ENCODE measurements at places on chromosomes 12 and 14.

DNA sequence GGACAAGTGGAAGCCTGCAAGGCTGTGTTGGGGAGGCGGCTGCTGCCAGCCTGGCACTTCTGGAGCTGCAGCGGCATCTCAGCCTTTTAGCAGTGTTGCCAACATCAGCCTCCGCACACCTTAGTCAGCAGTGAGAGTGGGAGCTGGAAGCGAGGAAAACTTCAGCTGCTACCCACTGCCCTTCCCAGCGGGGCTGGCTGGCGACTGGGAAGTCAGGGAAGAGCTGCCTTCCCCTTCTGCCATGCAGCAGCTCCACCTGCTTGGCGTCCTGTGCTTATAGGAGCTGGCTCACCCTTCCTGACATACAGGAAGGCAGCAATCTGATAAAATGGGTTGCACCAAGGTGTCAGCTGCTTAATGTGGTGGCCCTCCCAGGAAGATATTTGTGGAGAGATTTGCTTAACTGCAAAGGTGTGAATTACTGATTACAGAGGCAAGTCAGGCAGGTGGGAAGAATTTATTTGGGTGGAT lies 15.4 kb upstream of the PLEKHG3 start:
- no peak for DNase-seq

DNA sequence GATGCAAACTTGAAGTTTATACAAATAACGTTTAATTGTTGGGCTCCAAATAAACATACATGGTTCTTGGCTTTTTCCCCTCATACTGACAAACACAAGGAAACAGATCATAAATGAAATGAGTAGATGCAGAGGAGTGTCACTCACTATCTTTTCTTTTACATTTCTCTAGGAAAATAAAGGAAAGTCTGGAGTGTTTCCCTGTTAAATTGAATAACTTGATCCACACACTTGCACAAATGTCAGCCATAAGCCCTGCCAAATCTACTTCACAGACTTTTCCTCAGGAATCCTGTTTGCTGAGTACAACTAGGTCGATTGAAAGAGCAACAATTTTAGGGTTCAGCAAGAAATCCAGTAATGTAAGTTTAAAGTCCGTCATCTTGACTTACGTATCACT lies 175.3 kb downstream of the PLCZ1 start:
- no peak for DNase-seq

DNA sequence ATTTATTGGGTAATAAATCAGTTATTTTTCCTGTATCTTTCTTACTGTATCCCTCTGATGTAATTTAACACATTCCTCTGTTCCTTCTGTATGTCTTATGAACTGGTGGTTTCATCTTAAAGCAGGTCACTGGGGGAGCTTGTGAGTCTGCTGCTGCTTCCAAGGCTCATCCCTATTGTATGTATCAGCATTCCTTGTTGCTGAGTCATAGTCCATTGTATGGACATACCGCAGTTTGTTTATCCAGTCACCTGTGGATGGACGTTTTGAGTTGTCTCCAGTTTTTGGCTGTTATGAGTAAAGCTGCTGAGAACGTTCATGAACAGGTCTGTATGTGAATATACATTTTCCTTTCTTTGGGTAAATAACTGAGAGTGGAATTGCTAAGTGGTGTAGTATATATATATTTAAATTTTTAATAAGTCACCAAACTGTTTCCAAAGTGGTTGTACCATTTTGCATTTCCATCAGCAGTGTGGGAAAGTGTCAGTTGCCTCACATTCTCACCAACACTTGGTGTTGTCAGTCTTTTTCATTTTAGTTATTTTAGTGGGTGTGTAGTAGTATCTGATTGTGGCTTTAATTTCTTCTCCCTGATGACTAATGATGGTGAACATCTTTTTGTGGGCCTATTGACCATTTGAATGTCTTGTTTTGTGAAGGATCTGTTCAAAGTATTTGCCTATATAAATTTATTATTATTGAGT lies 82.7 kb downstream of the BEGAIN start:
- DNase-seq, result no peak

GRCh38 chr14:20827326-20827725 lies 24.7 kb upstream of the RNASE1 start:
- DNase-seq, result no peak

- DNase-seq, result no peak
Measured at GRCh38 chr14:104856869-104857860, 7.9 kb upstream of the CEP170B start.

GRCh38 chr14:28515571-28515970 lies 251.0 kb upstream of the FOXG1 start:
- no peak for DNase-seq

GRCh38 chr12:16524378-16524777 lies 81.6 kb downstream of the LMO3 start:
- no peak for DNase-seq

GRCh38 chr12:110029290-110029815 lies 19.0 kb downstream of the C12orf76 start:
- no peak for DNase-seq

DNA sequence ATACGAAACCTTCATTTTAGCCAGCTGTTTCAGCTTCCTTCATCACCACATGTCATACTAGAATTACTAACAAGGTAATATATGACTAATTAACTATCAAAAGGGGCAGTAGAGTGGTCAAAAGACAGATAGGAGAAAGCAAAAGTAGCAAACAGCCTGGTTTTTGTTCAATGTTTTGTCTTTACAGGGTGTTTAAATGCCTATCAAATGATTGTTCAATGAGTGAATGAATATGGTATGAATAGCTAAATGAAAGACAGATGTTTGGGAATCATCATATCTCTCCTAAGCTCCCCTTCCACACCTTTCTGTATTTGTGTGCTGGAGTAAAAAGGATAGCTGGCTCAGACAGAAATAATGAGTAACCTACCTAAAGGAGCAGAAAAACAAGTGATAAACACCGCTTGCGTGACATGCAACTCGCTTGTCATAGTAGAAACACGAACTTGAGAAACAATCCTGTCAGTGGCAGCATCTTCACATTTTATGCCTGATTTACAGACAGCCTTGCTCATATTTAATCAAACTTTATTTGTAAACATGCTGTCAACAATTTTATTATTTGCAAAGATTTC lies 34.2 kb downstream of the ABCC9 start:
- no peak for DNase-seq

- DNase-seq, result no peak
Measured at GRCh38 chr12:48556631-48557030, 13.2 kb downstream of the LALBA start.

DNA sequence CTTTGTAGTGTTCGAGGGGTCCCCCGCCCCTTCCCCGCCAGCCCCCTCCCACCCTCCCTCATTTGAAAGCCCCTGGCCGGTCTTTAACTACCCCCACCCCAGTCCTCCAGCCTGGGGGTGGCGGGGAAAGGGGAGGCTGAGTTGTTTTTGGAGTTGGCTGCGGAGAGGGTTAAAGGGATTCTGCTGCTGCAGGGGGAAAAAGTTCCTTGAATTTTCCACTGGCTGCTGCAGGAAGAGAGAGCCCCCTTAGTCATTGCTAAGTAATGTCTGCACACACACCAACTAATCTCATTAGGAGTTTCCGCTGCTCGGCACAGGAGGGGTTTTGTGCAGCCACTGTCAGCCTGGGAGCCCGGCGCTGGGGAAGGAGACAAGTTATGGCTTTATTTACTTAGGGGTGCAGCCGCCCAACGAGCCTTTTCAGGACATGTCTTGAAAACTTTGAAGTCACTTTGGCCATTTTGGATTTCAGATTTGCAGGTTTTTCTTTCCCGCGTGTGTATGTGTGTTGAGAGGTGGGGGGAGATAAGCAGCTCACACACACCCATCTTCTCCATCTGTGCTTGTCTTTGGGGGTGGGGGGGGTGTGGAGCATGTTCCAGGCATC lies 1.8 kb downstream of the ELK3 start:
- DNase-seq, result no peak

DNA sequence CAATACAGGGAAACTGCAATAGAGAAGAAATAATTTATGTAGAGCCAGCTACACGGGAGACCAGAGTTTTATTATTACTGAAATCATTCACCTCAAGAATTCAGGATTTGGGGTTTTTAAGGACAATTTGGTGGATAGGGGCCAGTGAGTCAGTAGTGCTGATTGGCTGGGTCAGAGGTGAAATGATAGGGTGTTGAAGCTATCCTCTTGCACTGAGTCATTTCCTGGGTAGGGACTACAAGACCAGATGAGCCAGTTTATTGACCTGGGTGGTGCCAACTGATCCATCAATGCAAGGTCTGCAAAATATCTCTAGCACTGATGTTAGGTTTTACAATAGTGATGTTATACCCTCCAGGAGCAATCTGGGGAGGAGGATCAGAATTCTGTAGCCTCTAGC lies 486.3 kb downstream of the LRIG3 start:
- no peak for DNase-seq

- DNase-seq, result no peak
Measured at GRCh38 chr12:49323524-49324097, 556 bp downstream of the TROAP start.

- no peak for DNase-seq
Measured at GRCh38 chr12:121096199-121096798, 36.4 kb upstream of the P2RX7 start.

DNA sequence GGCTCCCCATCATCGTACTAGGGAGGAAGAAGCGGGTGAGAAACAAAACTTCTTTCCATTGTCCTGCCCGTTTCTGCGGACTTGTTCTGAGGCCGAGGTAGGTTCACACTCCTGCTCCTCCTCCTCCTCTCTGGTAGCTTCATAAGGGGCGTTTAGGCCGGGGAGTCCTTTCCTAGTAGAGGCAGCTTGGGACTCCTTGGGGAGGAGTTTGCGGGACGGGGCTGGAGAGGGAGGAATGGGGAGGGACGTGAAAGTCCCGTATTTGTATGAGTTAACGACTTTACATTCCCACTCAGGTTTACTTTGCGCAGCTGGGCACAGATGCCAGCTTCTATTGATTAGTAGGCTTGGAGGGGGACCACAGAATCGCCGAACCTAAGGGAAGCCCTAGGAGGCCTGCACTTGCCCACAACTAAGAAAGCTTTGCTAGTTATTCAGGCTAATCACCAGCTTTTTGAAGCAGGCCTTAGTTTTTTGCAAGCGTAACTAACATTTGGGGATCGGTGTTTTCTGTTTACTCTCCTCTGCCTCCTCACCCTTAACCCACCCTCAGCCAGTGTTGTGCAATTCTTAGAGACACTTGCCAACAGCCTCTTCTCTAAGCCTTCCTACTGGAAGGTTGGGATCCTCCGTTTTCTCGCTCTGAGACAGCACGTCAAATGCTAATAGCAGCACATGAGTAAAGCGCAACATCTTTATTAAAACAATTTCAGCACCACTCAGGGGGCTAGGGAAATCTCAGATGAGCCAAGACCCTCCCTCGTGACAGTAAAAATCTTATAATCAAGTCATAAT lies 499 bp downstream of the RNASE4 start:
- no peak for DNase-seq

GRCh38 chr12:103085541-103085940 lies 128.1 kb downstream of the ASCL1 start:
- DNase-seq, result no peak

DNA sequence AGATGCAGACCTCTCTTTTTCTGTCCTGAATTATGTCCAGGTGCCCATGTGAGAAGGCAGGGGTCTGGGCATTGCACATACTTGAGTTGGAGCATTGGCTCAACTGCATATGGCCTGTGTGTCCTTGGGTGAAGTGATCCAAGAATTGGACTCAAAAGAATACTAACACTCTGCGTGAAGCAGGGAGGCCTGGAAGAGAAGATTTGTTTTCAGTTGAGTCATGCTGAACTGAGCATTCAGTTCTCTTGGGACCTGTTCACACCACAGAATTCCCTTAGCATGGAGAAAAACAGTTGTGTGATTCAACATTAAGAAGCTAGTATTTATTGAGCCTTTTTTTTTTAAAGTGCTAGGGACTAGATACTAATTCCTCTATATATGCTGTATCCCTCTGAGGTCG lies 164.7 kb upstream of the TBX3 start:
- DNase-seq, result no peak

DNA sequence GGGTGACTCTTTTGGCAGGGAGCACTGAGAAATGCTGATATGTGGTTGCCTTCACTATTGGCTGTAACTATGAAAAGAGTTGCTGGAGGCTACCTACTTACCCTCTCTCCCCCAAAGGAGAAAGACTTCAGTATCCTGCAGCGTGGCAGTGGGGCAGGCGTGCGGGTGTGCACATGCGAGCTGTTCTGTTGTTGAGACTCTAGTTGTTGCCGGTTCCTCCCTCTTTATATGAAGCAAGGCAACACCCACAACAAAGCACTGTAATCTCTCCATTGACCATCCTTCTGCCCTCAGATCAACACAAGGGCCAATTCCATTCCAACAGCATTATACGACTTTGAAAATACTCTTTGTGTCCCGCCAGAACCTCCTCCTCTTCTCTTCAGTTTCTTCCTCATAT lies 259.4 kb downstream of the CACNA1C start:
- no peak for DNase-seq

DNA sequence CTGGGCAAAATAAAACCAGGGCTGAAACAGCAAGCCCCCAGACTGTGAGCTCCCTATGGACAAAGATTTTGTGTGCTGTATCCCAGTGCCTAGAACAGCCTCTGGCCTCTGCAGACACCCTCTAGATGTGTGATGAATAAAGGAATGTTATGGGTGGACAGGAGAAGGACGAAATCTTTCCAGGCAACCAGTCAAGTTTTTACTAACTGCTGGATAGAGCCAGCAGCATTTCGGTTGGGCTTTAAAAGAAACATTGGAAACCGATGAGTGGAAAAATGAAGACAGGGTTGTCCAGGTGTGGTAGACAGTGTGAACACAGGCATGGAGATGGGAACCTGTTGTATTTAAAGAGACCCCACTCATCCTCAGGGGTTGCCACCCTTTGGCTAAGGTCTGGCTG lies 4.0 kb downstream of the CHGA start:
- DNase-seq, result no peak

DNA sequence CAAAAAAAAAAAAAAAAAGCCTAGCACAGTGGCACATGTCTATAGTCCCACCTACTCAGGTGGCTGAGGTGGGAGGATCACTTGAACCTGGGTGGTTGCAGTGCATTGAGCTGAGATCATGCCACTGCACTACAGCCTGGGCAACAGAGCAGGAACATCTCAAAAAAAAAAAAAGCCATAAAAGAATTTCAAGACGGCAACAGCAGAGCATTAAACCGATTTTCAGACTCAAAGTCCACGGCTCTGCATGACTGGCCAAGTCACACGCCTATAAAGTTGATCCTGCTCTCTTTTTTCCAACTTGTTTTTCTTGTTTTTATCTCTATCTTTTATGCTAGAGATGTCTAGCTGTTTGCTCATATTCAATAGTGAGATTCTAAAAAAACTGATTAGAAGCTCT lies 45.3 kb downstream of the FBXO34 start:
- DNase-seq, result no peak

- DNase-seq, result no peak
Measured at GRCh38 chr12:113088037-113088436, 31.5 kb downstream of the DTX1 start.

DNA sequence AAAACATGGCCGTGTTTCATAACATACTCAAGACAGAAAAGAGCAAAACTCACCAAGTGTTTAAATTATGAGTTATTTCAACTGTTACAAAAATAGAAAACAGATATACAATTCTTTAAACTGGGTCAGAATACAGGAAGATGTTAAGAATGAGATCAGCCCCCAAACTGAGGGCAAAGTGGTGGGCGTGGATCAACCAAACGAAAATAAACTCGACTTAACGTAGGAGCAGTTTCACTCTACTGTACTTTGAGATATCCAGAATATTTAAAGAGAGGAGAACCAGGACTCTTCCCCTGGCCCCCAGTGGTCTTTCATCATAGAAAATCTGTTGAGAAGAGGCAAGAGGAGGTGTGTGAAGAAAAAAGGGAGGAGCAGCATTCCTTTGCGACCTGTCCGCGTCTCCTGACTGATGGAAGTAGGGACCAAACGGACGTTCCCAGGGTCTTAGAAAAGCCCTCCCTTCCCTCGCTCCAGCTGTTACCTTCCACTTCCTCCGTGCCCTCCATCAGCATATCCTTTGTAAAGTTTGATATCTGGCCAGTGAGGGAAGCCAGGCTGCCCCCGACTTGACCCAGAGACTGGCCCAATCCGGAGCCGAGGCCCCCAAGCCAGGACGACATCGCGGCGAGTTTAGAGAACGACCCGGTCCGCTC lies 668 bp downstream of the TRIP11 start:
- no peak for DNase-seq
